Left hindlimb (tissue), 1 donor: ENCODE measurements at places on chromosomes 5 and 9.
A peak's percentile ranks its signal among the peaks of the same experiment; 100 is the strongest.

DNA sequence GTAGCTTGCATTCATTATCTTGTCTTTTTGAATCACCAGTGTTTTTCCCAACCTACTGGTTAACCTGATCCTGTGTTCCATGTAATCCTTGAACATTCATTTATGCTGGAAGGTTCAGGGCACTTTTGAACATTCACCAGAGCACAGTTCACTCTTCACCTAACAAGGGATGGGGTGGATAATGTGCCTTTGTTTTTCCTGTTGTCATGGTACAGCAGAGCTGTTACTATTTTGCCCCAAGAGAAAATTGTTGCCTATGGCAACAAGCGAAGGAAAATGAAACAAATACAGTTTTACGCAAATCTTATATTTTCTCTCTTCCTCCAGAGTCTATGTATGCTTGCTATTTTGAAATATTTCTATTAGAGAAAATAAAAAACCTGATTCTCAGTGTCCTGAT is 60.3 kb upstream of the RIOK2 start:
- no peak for DNase-seq

DNA sequence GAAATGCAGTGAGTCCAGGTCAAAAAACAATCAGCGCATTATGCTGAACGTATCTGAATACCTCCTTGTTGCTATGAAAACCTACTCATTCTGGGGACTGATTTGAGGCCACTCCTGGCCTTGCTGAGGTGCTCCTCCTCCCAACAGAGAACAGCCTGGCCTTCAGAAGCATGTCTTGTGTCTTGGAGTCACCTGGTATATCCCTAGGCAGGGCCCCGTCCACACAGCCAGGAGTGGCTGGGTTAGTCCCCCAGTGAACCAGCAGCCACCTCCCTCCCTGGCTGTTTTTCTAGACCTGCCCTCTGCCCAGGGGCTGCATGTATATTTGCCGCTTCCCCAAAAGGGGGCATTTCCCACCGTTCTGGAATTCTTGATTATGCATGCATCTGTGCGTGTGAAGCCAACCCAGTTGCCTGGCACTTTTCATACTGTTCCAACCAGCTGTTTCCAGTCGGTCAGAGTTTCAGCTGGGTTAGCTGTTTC is 99.2 kb upstream of the SPATA31C2 start:
- peak; percentile 59 for DNase-seq

- DNase-seq, result peak; percentile 24
These were observed 1115.5 kb downstream of the DTWD2 start for GRCh38 chr5:117872798-117873368.

DNA sequence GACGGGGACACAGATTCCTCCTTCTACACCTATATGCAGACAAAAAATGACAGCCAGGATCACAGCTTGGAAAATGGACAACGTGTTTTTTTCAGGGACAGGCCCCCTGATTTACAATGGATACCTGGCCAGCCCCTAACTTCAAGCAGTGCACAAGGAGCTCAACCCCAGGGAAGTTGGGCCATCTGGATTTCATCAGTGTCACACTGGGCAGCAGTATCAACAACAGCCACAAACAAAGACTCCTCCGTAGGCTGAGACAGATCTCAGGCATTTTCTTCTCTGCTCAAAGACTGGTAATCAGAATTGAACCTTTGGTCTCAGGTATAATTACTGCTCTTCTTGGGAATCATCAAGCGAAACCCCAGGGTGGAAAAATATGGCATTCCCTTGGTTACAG is 374.0 kb downstream of the ZNF608 start:
- DNase-seq, result no peak

DNA sequence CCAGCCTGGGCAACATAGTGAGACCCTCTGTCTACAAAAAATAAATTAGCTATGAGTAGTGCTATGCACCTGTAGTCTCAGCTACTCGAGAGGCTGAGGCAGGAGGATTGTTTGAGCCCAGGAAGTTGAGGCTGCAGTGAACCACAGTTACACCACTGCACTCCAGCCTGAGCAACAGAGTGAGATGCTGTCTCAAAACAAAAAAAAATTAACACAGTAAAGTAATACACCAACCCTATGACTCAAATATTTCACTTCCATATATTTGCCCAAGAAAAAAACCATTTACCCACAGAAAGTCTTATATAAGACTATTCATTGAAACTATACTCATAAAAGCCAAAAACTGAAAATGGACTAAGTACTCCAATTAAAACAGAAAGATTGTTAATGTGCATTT is 16.2 kb downstream of the SMIM23 start:
- no peak for DNase-seq

GRCh38 chr5:103035701-103036100 is 84.2 kb downstream of the GIN1 start:
- no peak for DNase-seq

- no peak for DNase-seq
These were observed 72.8 kb downstream of the MED27 start for GRCh38 chr9:132006677-132007370.

DNA sequence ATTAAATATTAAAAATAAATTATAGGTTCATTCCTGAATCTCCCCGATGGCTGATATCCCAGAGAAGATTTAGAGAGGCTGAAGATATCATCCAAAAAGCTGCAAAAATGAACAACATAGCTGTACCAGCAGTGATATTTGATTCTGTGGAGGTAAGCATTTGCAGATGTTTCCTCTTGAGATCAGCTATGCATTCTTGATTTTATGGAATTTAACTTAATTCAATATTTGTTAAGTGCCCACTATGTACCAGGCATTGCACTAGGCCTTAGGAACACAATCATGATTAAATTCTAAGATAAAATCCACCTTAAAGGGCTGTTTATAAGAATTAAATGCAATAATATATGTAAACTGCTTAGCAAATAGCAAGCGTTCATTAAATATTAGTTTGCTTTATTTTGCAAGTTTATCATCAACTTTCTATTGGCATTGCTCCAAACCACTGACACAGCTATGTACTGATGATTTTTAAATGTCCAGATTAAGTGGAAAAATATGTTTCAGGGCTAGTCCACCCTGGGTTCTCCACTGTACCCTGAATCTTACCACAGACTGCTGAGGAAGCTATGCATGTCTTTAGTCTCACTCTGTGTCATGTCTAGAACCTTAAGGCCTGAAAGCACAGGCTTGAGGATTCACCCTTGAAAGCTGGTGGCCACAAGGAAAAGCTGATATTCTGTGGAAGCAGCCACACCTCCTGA is 33.2 kb downstream of the SLC22A4 start:
- DNase-seq, result no peak

- DNase-seq, result no peak
These were observed 4.8 kb downstream of the MSX2 start for GRCh38 chr5:174729075-174729680.

DNA sequence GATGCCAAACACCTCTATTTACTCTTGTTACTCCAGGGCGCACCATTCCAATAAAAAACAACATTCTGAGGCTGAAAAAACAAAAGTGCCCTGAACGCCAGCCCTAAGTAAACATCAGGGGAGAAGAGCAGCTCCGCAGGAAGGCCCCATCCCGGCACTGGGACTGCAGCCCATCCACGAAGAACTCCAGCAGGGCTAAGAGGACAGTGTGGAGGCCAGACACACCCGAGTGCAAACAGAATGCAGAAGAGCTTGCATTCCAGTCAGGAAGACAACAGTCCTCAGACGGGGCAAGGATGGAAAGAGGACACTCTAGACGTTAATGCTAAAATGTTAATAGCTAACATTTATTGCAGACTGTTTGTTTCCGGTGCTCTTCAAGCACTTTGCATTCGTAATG is 33.0 kb downstream of the FAM240B start:
- DNase-seq, result no peak

- peak; percentile 39 for DNase-seq
These were observed 2.3 kb downstream of the HAPLN1 start for GRCh38 chr5:83718195-83718825.

- DNase-seq, result no peak
These were observed 21.8 kb upstream of the ANKRD18A start for GRCh38 chr9:38641985-38642864.

DNA sequence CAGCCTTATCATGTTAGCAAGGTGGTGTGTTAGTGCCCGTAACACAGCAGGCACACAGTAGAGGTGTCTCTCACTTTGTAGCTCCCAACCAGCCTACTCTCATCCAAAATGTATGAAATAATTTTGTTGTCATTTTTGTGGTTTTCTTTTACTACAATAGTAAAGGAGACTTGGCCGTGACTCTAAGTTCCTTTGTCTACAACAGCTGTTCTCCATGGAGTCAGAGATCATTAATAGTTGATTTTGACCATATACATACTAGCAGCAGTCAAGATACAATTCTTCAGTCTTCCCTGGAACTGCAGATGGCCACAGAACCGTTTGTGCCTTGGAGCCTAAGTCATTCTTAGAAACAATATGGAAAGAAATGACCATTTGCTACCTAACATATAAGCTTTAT is 567.1 kb downstream of the TLR4 start:
- DNase-seq, result no peak

- no peak for DNase-seq
These were observed 19.2 kb downstream of the PRRC1 start for GRCh38 chr5:127536687-127537086.

GRCh38 chr9:6096821-6097220 is 81.4 kb upstream of the RANBP6 start:
- DNase-seq, result no peak

DNA sequence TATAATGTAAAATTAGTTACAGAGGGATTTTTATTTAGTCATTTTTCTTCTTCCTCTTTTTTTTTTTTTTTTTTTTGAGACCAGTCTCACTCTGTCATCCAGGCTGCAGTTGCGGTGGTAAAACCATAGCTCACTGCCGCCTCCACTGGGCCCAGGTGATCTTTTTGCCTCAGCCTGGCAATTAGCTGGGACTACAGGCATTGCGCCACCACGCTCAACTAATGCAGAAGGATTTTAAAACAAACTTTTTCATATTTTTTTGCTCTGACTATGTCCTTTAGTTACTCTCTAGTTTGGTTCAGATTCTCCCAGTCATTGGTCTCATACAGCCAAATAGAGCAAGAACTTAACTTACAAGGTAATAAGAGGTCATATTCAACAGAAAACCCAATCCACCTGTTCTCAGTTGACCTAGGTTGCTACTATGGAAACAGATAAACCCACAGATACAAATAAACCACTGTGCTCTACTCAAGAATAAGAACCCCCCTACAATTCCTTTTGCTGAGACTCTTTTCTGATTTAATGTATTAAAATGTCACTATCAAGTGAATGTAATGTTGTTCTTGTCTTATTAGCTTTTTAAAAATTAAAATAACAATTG is 50.1 kb upstream of the TTC39B start:
- DNase-seq, result no peak

GRCh38 chr5:57895766-57896165 is 413.2 kb upstream of the ACTBL2 start:
- no peak for DNase-seq

GRCh38 chr5:112681481-112681908 is 56.2 kb upstream of the APC start:
- no peak for DNase-seq

DNA sequence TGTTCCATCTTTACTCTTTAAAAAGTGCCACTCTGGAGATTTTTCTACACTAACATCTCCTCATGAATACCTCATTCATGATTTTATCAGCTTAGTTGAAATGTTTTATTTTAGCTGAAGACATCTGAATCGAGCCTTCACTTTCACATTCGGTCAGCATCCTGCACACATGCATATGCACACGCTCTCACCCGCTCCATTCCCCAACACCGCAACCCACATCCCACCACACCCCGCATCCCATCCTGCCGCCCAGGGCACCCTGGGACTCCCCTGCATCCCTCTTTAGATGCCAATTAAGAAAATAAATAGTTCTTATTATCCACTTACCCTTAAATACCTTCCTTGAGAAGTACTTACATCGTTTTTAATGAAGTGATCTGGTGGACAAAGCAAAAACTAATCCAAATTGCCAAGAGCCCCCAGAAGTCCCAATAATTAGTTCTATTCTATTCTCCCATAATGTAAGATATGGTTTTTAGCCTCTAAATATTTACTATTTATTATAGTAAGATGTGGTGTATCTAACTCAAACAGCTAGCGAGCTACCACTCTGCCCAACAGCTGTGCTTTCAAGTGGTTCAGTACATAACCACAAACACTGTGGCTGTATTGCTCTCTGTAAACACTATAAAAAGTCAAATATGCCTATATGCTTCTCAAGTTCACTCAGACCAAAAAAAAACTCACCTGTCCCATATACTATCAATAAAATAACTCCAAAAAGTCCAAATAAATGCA is 38.2 kb downstream of the GZMK start:
- DNase-seq, result no peak

DNA sequence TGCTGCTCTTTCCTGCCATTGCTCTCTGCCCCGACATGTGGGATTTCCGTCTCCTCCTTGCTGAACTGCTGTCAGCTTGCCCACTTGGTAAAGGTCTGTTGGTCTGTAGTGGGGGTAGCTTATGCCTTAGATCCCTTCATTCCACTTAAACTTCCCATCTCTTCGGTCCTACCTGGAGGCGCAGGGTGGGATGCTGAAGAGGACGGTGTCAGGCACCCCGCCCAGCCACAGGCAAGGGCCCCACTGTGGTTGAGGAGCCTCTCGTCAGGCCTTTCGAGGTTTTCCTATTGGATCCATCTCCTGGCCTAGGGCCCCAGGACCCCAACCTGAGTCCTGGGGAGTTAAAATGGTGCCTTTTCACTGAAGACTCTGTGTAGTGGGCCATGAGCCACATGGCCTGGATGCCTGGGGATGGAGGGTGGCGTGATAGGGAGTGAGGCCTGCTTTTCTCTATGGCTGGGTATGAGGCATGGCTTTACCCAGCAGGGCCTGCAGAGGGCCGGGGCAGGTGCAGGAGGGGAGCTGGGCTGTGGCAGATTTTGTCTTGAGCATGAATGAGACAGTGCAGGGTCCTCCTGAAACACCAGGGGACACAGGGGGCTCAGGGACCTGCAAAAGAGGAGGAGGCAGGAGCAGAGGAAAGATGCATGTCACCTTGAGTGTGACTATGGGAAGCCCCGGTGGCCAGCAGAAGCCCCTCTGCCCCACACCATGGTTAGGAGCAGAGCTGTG is 25.8 kb upstream of the RNF130 start:
- no peak for DNase-seq

DNA sequence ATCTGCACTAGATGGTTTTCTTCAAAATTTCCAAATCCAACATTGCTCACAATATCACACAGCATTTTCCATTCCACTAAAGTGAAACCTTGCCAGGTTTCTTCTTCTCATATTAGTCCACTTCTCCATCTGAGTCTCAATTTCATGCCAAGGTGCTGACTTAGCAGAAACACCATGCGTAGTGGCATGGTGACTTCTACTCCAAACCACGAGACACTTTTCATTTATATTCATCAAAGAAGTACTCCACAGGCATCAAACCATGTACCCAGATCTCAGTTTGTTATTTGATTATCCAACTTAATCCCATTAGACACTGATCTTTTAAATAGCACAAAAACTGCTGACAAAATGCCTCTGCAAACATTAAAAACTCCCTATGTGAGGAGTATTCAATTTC is 233.4 kb upstream of the ITGA1 start:
- no peak for DNase-seq

- no peak for DNase-seq
These were observed 123.6 kb downstream of the SEMA6A start for GRCh38 chr5:116451066-116451465.

- peak; percentile 50 for DNase-seq
These were observed 32.6 kb upstream of the TMOD1 start for GRCh38 chr9:97468658-97469448.
